ENCODE measurements at places on chromosomes 4 and X.

DNA sequence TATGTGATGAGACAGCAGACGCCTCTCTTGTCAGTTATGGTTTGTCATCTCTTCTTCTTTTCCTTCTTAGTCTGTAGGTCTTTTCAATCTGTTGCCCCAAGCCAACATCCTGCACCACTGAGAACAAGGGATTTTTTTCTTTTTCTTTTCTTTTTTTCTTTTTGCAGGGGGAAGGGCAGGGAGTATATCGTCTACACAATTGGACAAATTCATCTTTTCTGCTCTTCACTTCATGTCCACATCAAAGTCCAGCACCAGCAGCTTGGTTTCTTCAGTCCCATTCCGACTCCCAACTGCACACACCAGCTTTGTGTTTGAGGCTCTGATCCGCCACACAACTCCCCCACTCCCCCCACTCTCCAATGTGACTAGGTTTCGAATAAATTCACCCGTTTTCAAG lies 213.2 kb downstream of the FBXW7 start:
- no peak for DNase-seq

DNA sequence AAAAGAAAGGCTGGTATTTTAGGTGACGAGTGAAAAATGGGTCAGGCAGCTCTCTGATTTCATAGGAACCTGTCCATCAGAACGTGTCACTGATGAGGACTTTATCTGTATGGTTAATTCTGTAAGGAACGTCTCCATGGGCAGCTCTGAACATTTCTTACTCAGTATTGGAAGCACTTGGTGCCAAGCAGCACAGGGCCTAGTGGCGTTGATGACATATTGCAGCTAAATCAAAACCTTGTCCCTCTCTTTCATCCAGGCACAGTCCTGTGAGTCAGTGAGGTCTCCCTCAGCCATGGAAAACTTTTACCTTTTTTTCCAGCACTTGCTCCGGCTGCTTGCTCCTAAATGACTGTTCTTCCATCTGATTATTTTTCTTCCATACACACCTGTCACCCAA lies 301.9 kb downstream of the DHX15 start:
- DNase-seq: no peak

DNA sequence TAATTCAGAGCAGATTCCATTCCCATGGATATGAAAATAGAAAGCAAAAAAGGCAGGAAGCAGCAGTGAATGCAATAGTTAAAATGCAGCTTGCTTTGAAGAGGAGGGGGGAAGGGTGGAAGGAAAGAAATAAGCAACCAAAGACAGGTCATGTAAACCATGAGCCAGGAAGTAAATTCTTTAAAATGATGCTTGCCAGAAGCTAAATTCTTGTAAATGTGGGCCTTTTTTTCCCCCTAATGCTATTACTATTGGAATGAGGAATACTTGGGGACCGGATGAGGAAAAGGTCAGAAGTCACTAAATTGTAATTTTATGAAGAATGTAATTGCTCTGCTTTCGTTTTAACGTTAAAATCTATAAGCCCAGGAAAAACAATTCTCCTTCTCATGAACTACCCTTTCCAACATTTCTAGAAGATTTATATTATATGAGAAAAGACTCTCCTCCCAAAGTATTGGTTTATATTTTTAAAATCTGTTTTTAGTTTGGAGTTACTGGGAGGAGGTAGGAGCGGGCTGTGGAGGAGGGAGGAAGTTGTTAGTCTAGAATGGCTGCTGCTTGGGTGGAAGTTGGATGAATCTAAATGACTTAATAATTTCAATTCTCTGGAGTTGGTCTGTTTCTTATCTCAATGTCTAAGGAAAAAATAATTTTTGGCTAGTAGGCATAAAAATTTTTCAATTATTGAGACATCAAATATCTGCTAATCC lies 77.6 kb upstream of the PCDH18 start:
- DNase-seq: peak; percentile 33

GRCh38 chr4:82803746-82804145 lies 5.2 kb upstream of the SCD5 start:
- DNase-seq: no peak

DNA sequence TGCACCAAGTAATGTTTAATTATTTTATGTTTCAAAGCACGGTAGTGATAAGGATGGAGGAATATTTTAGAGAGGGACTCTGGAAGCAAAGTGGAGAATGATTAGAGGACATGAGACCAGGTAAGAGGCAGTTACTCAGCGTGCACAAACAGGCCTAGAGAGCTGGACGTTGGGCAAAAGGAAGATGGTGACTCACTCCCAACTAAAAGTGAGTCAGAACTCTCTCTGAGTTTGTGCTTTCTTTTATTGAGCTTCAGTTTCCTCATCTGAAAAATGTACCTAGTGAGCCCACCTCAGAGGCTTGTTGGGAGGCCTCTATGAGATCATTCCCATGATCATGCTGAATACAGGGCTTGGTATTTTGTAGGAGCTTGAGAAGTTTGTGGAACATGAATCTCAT lies 1.6 kb upstream of the ZC4H2 start:
- no peak for DNase-seq

DNA sequence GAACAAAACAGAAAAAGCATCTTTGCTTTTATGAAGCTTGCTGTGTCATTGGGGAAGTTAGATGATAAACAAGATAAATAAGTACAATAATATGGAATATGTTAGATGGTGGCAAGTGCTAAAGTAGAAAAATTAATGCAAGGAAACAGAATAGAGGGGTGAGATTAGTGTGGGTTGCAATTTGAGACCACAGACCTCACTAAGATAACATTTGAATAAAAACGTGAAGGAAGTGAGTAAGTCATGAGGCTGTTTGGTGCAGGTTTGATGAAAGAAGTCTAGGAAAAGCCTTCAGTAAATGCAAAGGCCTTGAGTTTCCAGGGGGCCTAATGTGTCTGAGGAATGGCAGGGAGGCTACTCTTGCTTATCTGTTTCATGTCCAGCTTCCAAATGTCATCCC lies 102.5 kb downstream of the CFAP299 start:
- DNase-seq: no peak

DNA sequence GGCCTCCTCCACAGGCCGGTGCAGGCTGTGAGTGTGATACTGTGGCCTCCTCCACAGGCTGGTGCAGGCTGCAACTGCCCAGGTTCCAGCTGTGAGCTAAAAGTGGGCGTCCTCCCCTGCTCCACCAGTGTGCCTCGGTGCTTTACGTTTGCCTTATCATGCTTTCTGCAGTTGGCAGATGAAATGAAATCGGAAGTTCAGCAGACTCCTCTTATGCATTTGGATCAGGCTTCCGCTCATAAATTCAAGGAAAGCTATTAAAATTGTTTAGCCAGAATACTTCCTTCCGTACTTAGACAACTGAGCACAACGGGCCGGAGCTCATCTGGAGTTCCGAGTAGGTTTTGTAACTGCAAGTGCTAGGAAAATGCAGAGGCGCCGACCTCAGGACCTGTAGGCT lies 12.0 kb downstream of the CYP4V2 start:
- DNase-seq: no peak

DNA sequence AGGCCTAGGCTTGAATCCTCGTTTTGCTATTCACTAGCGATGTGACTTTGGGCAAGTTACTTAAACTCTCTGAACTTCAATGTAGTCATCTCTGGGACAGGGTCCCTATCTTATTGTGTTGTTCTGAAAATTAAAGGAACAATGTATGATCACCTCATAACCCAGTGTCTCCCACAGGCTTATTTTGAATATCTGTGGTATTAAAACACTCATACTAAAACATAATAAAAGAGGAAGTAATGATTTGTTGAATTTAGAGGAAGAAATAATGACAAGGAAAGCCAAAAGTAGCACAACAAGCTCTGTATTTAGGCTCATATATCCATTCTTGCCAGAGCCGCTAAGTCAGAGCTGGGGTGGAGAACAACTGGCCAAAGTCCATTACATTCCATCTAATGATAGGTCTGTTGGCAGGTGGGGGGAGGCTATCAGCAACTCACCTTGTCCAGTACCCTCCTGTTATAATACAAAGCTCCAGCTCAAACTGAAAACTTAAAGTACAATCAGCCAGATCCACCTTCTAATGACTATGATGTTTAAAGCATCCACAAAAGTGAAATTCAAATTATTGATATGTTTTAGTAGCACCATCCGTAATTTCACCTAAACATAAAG lies 64.5 kb upstream of the LSM6 start:
- no peak for DNase-seq

GRCh38 chr4:16597845-16598596 lies 300.4 kb downstream of the LDB2 start:
- DNase-seq: peak; percentile 21

DNA sequence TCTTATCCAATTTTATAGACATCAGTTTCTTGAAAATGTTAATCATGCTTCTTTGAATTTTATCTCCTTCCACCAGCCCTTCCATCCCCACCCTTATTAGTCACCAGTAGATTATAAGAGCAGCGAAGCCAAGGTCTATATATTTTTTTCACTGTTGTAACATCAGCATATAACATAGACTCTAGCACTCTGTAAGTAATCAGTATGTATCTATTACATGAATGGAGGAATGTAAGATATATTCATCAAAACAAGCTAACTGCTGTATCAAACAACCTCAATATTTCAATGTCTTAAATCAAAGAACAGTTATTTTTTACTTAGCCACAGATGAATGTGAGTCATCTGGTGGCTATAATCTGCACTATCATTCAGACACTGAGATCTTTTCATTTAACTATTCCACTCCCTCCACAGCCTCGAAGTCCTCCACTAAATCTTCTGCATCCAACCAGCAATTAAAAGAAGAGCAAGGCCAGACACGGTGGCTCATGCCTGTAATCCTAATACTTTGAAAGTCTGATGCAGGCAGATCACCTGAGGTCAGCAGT lies 178.9 kb downstream of the CENPC start:
- no peak for DNase-seq

GRCh38 chr4:120733968-120734367 lies 188.6 kb downstream of the PRDM5 start:
- no peak for DNase-seq

DNA sequence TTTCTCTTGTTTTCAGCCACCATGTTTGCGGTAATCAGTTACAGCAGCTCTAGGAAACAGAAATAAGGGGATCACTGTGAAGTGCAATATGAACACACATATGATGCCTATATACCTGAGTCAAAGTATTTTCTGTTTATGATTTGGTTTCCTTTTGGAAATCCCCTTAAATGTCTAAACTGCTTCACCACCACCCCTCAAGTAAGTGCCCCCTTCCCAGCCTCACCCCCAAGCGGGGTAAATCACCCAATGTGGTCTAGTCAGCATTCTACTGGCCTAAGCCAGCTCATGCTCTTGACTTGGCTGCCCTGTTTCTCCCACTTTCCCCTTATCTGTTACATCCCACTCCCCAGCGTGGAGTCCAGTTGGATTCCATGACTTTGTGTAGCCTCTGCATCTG lies 176.5 kb downstream of the QDPR start:
- DNase-seq: no peak

Data from hepatic stellate cell (primary cell).